Activated CD8-positive, alpha-beta memory T cell treated with anti-CD3 and anti-CD28 coated beads for 4 hours (primary cell): ENCODE measurements at places on chromosomes 6 and 20.

DNA sequence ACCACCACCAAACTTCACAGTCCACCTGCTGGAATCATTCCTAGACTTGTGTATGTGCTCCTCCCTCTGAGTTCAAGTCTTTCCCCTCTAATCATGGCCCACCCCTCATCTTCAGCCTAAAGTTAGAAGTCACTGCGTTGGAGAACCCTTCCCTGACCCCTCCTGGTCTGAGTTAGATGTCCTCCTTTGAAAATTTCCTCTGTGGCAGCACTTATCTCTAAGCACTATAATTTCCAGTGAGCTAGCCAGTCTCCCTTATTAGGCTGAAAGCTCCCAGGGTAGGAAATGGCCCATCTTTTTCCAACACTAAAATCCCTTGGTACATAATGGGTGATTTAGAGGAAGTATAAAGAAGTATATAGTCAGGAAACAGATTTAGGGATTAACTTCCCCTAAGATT, 63.2 kb downstream of the SESN1 start:
- DNase-seq: no peak

GRCh38 chr6:36131511-36132245, 1.4 kb downstream of the MAPK13 start:
- DNase-seq: no peak

GRCh38 chr20:45008521-45009049, 42.3 kb downstream of the STK4 start:
- DNase-seq: no peak

DNA sequence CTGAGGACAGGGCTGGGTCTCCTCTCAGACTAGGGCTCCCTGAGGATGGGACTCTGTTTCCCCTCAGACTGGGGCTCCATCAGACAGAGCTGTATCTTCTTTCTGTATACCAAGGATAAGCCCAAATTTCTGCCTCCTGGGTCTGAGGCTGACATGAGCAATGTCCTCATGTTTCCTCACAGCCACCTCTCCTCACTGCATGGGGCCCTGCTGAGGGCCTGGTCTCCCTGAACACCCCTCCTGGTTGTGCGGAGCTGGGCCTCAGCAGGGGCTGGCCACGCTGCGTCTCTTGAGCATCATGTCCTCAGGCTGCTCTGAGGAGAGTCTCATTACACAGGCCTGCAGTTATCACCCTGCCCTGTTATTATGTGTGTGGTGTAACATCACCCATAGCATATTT, 144.6 kb downstream of the LRFN2 start:
- no peak for DNase-seq

- no peak for DNase-seq
Observed at GRCh38 chr20:52033313-52033712, 158.3 kb downstream of the ZFP64 start.

DNA sequence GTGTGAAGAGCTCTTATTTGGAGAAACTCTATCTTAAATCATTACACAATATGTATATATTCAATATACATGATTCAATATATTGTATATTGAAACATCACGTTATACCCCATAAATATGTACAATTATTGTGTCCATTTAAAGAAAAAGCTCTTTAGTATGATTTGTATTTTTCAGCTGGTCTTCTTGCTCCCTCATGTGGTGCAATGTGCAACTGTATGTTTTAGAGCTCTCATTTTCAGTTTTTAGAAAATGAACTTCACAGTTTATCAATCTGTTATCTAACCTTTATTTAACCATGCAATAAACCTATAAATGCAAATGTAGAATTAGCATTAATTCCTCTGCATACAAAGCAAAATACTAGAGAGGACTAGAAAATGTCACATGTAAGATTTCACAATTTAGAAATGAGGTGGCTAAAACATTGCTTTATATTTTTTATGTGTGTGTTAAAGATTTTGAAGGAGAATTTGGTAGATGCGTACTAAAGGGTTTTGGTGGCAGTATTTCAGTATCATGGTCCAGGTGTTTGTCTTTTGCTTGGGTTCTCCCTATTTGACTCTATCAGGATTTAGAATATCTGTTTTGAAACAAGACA, 167.1 kb downstream of the PHF3 start:
- no peak for DNase-seq

- no peak for DNase-seq
Observed at GRCh38 chr6:40251637-40252300, 317.5 kb upstream of the MOCS1 start.

DNA sequence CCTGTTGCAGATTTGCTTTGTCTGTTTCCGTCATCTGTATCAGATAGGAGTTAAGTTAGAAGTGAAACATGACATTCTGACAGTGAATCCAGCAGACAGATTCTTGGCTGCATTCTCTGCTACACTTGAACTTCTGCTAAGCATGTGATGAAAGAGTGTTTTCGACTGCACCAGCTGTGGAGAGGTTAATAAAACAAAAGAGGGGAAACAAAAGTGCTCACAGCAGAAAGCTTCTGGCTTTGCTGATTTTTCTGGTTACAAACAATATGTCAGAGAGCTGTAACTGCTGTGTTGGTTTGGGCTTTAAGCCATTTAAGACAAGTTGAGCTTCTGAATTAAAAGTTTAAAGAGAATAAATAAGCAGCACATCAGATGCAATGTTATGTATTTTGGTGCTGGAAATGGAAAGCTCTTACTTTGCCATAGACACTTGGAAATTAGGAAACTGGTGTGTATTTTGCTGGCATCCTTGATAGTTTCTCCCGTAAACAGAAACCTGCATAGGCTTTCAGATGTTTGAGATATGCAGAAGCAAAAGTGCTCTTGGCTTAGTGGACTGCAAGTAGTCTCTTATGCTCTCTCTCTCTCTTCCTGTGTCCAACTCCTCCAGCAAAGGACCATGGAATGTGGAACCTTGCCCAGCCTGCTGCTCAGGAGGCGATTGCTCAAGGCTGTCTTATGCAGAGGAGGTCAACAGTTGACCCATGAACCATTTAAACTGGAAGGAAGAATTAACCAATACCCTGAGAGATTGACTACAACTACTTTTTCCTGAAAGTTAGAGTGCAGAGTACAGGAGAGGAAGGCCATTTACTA, 104.9 kb downstream of the RPS12 start:
- DNase-seq: no peak

DNA sequence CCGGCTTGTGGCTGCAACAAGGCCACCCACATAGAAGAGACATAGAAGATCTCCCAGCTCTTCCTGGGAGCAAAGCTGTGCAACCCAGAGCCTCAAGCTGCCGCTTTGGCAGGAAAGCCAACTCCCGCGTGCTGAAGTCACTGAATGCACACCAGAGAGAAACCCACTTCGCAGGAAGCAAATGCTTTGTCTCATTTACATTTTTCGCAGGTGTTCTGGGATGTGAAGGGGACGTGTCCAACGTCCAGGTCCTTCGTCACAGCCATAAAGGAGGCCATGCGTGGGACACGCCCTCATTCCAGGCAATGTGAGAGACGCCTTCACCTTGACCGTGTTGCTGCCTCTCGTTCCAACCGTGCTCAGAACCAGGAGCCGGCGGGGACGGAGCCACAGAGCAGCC, 24.4 kb downstream of the KCNQ2 start:
- no peak for DNase-seq

DNA sequence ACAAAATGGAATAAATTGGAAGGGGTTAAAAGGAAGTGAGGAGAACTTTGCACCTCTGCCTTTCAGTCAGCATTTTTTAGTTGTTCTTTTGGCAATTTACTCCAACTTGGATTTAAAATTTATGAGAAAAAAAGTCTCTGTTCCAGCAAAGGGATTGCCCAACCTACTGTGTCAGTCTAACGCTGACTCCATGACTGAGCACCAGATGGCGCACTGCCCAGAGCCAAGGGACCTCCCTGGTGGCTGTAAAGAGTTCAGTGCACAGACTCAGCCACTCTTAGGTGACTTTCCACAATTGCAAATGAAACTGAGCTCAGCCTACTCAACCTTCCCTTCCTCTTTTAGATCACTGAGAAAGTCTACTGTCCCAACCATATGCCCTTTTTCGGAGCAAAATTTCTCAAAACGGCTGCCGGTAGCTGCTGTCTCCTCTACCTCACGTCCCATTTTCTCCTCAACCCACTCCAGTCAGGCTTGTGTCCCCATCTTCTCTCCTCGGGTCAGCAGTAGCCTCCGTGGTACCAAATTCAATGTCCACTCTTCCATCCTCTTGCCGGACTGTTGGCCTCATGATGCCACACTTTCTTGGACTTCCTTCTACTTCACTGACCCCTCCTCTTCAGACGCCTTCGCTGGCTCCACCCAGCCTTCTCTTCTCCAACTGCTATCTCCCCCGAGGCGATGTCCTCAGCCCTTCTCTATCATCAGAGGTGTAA, 38.7 kb downstream of the GSTA2 start:
- no peak for DNase-seq

DNA sequence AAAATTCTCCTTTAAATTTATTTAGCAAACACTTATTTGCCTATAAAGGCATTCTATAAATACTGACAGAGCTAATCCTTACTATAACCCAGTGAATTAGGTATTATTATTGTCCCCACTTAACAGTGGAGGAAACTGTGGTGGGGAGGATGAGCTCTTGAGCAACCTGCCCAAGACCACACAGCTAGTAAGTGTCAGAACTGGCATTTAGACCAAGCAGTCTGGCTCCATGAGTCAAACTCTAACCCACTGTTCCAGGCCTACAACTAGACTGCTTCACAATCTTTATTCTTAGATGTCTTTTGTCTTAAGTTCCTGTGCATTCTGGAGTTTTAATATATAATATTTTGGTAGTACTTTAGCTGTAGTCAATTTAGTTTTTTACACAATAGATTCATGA, 530.8 kb downstream of the BCKDHB start:
- no peak for DNase-seq

- no peak for DNase-seq
Observed at GRCh38 chr6:84892671-84893070, 128.3 kb upstream of the TBX18 start.

DNA sequence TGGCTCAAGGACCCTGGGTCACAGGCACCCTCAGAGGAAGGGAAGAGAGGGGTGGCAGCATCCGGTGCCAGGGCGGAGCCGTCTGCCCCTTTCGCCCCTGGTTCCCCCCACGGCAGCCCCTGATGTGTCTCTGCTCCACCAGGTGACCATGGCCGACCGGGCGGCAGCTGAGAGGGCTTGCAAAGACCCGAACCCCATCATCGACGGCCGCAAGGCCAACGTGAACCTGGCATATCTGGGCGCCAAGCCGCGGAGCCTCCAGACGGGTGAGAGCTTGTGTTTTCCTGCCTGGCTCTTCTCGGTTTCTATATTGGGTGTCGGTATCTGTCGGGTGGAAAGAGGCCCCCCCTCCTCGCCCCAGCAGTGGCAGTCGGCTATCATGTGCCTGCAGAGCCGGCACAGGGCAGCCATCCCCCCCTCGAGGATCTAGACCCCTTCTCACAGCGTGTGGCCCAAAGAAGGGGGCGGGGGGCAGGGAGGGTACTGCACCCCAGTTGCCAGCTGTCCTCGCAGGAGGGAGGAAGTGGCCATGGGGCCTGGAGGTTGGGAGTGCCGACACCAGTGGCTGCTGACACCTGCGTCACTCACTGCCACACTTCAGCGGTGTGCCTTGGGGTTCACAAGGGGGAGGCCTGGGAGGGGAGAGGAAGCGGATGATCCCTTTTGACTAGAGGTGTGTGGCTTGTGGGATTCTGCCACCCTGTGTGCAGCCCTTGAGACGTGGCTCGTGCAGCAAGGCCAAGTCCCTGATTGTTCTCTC, 1.5 kb downstream of the RBM38 start:
- DNase-seq: peak; percentile 62

- no peak for DNase-seq
Observed at GRCh38 chr6:161954699-161955276, 680.9 kb upstream of the AGPAT4 start.

DNA sequence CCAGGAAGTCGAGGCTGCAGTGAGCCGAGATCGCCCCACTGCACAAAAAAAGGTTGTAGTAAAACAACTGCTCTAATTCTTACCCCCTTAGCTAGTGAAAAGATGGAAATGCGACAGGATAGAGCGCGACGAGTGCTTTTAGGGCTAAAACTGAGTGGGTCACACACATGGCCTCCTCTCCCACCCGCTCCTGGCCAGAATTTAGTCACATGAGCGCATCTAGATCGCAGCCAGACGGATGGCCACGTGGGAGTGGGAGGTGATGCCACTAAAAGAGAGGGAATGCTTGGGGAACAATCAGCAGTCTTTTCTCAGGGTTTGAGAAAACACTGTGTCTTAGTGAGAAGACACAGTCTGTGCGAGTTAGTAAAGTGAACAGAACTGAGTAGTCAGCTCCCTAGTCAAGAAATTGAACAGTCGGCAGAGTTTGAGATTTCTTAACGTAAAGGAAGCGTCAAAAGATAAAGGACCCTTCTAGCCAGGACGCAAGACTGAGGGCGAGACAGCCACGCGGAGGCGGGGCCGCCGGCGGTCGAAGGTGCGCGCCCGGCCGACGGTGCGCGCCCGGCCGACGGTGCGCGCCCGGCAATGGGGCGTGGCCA, 664 bp upstream of the ACTR5 start:
- no peak for DNase-seq

DNA sequence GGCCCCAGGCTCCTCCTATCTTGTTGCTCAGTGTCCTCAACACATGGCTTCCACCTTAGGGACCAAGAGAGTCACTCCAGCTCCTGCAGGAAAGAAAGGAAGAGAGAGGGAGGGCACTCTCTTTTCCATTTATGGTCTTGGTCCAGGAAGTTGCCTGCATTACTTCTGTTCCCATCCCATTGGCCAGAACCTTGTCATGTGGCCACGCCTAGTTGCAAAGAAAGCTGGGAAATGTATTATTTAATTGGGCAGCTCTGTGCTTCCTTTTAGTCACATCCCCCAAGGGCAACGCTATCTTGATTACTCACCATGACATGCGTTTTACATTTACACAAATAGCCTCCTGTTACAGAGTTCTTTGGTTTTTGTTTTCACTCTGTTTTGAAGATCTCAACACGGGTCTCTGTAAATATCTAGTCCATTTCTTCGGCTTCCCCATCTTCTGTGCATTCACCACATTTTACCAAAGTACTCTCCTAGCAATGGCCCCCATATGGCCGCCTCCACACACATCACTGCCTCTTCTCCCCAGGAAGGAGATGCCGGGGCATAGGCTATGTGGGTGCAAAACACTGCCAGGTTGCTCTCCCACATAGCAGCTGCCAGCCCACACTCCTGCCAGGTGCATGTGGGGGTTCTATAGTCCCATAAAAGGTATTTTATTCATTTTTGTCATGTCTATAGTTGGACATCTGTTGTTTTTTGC, 35.7 kb upstream of the ZMYND8 start:
- no peak for DNase-seq
